ENCODE measurements at places on chromosomes 4 and X.

- no peak for DNase-seq
Measured at GRCh38 chr4:7844594-7844991, 95.1 kb downstream of the AFAP1 start.

DNA sequence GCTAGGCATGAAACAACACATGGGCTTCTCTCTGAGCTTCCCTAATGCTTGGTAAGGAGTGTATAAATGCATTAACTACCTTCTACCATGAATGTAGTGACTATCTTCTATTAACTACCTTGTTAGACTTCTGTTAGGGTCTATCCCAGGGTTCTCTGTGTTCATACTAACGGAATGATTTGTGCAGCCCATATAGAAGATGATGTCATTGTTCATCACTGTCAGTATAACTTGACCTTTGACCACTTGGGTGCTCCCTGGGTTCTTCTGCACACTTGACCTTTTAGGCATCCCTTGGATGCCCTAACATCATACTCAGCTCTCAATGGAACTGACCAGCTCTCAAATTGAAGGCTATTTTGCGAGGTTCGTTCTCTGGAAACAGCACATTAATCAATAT, 30.8 kb upstream of the CT47C1 start:
- no peak for DNase-seq

- DNase-seq: no peak
Measured at GRCh38 chr4:125267630-125268029, 47.1 kb upstream of the FAT4 start.

DNA sequence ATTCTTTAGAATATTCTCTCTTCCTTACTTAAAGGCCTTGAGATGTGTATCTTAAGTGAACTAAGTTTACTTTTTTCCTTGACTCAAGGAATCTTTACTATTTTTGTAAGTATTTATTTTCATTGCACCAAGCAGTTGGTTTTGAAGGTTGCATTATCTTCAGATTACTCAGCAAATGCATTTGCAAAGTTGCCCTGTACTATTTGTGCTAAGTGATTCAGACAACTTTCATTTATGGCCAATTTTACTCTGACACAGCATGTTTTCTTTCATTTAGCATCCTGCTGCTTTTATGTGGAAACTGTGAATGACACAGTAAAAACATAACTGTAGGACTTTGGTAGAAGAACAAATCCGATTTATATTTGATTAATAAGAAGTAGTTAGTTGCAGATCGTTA, 191.0 kb downstream of the CCSER1 start:
- DNase-seq: no peak

- no peak for DNase-seq
Measured at GRCh38 chr4:8350352-8350751, 80.8 kb downstream of the HTRA3 start.

GRCh38 chr4:44629280-44629866, 22.1 kb downstream of the YIPF7 start:
- DNase-seq: no peak

GRCh38 chr4:115149106-115149505, 35.7 kb upstream of the NDST4 start:
- DNase-seq: no peak

GRCh38 chr4:133694416-133694815, 507.2 kb downstream of the PABPC4L start:
- no peak for DNase-seq

GRCh38 chr4:175271010-175271630, 353.0 kb downstream of the ADAM29 start:
- no peak for DNase-seq

DNA sequence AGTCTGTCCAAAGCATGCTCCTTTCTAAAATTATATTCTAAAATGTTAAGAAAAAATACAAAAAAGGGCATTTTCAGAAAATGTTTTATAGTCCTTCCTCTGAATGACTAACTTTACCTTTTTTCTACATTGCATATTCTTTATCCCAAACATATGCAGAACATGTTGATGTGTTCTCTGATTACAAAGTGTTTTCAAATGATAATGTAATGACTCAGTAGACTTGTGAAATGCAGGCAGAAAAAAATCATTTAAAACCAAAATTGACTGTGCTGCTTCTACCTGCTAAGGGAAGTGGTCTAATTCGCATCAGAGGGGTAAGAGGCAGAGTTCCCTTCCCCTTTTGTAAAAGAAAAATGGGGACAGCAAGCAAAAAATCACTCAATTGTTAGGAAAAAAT, 22.7 kb upstream of the YTHDC1 start:
- no peak for DNase-seq

DNA sequence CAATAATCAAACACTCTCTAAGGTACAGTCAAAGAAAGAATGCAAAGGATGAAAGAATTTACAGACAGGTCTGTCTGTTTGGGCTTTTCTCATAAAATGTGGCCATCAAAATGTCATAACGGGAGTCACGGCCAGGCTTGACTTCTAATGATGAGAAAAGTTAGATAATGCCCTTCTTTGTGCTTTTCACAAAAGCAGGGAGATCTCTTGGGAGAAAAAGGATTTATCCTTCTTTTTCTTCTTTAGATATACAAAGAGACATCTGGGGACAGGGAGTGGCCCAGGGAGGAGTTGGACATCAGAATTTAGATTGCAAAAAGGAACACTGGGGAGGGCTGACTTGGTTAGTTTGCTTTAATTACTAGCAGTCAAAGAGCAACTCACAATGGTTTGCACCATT, 93.1 kb downstream of the SLC39A8 start:
- DNase-seq: no peak

DNA sequence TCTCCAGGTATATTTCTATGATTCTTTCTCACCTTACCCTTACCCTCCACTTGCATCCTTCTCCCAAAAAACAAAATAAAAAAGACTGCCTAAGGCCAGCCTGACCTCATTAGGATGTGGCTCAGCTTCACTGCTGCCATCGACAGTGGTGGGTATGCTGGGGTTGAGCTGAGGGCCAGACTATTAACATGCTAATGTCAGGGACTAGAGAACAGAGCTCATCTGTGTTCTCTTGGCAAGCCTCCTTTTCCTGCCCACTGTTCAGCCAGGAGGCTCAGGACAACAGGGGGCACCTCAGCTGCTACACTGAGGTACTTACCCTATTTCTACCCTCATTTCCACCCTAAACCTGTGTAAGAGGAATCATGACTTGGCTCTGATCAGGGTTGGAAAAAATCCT, 59.3 kb downstream of the MSN start:
- no peak for DNase-seq

DNA sequence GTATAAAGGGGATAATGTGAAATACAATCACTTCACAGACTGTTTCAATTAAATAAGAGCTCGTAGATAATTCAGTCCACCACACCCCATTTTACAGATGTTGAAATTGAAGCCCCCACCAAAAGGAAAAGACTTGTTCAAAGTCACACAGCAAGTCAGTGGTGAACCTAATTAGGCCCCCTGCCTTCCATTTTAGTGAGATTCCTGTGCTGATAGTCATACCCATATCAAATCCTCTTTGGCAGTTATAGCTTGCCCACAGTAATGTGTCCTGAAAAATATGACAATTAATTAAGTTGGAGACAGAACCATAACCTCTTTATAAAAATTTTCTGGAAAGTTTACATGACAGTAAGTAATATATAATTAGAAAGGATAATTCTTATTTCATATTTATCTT, 58.0 kb downstream of the AR start:
- no peak for DNase-seq

GRCh38 chr4:99179626-99180025, 35.5 kb upstream of the ADH4 start:
- DNase-seq: no peak

- no peak for DNase-seq
Measured at GRCh38 chr4:156948738-156949137, 22.9 kb downstream of the PDGFC start.

- no peak for DNase-seq
Measured at GRCh38 chrX:70508296-70508911, 63.8 kb downstream of the DLG3 start.

GRCh38 chr4:54092405-54093323, 7.3 kb upstream of the GSX2 start:
- no peak for DNase-seq

- DNase-seq: no peak
Measured at GRCh38 chr4:76280488-76281441, 25.8 kb upstream of the STBD1 start.

- no peak for DNase-seq
Measured at GRCh38 chr4:138226351-138226750, 15.8 kb downstream of the SLC7A11 start.

GRCh38 chr4:124934916-124935315, 222.4 kb upstream of the ANKRD50 start:
- DNase-seq: no peak

- DNase-seq: no peak
Measured at GRCh38 chr4:121299367-121299766, 81.5 kb downstream of the QRFPR start.

DNA sequence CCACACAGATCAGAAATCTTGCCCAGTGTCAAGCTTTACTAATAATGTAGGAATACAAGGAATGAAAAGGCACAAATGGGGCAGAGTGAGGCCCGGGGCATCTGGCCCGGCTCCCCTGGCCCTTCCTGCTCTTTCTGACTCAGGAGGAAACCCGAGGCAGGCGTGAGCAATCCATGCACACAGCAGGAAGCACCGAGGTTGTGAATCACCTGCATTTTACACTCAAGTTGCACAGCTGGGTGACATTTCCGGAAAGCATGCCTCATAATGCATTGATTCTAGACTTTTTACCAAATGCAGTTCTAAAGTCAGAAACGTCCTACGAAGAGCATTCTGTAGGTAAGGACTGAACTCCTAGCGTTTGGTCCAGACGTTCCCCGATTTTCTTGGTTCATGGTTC, 38.9 kb downstream of the PRIMPOL start:
- DNase-seq: no peak

DNA sequence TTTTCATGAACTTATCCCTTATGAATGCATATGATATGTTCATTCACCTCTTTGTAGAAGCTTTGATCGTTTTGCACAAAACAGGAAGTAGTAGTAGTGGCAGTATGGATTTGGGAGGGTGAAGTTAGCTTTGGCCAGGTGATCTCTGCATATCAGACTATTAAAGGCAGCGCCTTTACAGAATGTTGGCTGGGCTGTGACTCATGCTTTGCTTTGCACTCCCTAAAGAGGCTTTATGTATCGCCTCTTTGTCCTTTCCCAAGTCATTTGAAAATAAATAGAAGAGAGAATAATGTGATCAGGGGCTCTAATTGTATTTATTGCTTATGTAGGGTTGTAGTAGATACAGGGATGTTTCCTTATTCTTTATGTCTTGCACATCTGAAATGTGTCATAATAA, 50.4 kb downstream of the SHROOM3 start:
- DNase-seq: no peak

GRCh38 chrX:72128881-72129280, 2.8 kb downstream of the RTL5 start:
- no peak for DNase-seq

GRCh38 chr4:67550857-67551256, 5.6 kb upstream of the CENPC start:
- DNase-seq: no peak

- DNase-seq: no peak
Measured at GRCh38 chr4:159204566-159204965, 101.7 kb downstream of the RAPGEF2 start.

DNA sequence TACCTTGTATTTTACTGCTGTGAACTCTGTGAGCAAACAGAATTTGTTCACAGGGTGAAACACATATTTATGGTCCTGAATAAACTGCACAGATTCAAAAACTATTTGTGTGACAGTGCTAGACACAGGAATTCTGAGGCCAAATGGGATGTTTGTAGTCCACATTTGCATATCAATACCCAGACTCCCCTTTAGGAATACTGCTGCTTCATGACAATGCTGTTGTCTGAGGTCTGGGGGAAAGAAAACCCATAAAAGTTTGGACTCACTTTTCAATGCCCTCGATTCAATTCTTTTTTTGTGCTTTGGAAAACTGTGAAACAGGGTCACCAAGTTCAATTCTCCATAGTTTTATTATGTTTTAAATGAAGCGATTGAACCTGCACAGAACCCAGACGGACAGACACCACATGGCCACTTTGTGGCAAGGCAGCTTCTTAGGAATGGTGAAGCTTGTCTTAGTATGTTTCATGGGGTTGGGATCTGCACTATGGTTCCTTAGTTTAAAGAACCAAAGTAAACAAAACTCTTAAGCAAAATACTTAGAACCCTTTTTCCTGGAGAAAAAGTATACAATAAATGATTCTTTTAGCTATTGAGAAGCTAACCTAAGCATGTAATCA, 92.3 kb upstream of the MAD2L1 start:
- DNase-seq: no peak

DNA sequence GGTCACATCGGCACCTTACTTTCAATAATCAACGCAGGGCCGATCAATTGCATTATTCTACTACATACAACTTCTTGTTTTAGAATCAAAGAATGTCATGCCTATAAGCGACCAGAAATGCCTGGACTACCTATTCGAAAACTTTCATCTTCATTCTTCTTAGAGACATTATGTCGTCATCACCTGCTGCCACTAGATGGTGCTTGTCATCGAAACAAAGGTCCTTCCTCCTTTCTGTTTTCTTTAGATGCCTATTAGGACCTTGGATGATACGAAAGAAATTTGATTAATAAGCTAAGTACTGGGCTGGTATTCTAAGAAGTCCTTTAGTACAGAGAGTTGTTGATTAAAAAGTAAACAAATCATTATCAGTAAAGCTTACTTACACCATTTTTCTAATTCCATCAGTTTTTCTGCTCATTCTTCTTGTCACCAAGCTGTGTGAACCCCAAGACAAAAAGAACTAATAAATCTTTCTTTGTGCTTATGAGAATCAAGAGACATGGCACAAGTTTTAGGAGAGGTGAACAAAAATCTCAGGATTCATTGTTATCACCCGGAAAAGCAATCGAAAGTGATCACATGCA, 154.5 kb upstream of the SLC4A4 start:
- peak; percentile 46 for DNase-seq

DNA sequence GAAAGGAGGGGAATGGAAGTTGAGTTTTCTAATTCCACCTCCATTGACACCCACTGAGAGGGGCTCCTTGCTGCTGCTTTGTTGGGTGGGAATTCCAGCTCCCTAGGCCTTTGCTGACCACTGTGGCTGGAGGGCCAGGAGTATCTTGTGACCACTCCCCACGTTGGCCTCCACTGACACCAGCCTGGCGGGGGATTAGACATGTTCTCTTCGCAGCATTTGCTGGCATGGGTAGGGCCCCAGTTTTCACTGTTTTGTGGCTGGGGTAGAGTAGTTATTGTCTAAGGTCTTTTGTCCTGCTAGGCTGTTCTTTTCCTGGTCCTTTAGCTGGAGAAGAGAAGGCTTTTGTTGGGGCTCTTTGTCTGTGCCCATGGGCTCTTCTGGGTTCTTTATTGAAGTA, 116.7 kb downstream of the CDKL5 start:
- DNase-seq: no peak

- DNase-seq: no peak
Measured at GRCh38 chrX:39602195-39602594, 495.6 kb downstream of the BCOR start.
